Right lung (tissue), 10 donors: ENCODE measurements at places on chromosomes 1 and 21.

GRCh38 chr21:37498664-37499063, 132.1 kb downstream of the DYRK1A start:
- DNase-seq: no peak

DNA sequence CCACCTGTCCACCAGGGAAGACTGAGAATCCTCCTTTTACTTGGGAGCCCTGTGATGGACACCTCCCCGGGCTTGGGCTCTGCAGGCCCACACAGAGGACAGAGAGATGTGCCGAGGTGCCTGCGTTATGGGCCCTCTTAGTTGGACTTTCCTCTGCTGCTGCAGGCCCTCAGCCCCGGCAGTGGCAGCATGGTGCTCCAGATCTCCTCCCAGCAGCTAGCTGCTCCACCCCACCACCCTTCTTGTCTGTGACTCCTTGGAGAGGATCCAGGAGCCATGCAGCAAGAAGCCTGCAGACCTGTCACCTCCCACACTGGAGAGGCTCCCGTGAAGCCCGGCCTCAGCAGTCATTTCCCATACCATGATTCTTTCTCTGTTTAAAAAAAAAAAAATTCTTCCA, 27.4 kb downstream of the PHGDH start:
- DNase-seq: no peak

DNA sequence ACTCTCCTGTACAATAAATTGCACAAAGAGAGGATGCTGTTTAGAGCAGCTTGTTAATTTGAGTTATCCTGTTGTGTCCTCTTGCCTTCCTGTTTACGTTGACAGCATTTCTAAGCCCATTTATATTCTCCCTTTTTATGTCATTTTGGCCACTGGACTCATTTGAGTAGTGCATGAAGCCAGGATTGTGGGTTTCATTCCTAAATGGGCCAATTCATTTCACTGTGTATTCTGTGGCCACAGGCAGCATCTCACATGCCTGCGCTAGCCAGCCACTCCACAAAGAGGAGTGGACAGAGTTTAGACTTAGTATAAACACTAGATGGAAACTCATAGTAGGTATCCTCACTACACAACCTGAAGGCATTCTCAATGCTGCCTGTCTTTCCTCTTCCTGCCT, 73.4 kb downstream of the DTL start:
- DNase-seq: no peak

GRCh38 chr21:42161956-42162681, 56.8 kb upstream of the ABCG1 start:
- no peak for DNase-seq

- DNase-seq: no peak
Observed at GRCh38 chr1:91335603-91336002, 69.0 kb downstream of the HFM1 start.

DNA sequence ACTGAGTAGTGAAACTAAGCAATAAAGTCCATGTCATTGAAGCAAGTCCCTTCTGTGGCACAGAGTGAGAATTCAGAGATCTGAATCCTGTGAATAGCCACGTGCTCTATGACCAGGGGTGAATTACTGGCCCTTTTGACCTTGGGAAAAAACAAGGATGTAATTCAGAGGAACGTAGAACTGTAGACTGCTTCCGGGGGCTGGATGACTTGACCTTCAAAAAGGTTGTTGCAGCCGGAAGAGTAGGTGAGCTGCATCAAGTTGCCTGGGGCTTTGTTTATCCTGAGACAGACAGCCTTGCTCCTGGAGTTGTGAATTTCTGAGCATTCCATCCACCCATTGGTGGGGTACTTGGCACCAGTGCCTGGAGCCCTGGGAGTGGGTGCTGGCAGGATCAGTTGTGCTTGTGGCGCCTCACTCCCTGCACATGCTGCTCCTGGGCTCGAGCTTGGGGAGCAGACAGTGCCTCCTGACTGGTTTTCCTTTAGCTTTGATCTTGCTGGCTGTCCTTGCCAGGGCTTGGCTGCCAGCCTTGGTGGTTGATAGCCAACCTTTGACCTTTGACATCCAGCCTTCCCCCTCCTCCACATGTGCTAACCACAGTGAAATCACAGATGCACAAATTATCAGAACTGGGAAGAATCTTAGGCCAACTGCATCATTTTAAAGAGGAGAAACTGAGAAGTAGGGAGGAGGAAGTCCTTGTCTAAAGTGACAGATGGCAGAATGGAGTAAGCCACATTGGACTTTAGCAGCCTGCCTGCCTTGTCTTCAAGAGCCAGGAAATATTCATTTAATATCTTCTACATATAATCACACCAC, 16.2 kb upstream of the MYOG start:
- no peak for DNase-seq
